ENCODE measurements at places on chromosomes 2 and 18. TPM values are rescaled to one million over a fixed set of nuclear protein-coding genes. Genes with fewer than 3 reads are reported as not detected.

The MZT2B gene
- 387 TPM for total RNA-seq

The ARHGAP25 gene
- 97.8 TPM for total RNA-seq

The RNU2-63P gene
- 1.9 TPM for total RNA-seq

The XRCC5 gene
- 331 TPM for total RNA-seq

The GLI2 gene
- 0.07 TPM for total RNA-seq

The CAPN14 gene
- 0.10 TPM for total RNA-seq

The POU3F3 gene
- not detected for total RNA-seq

The SLC4A5 gene
- 3.0 TPM for total RNA-seq

The ANKRD30BL gene
- total RNA-seq, result not detected

The ZBTB7C gene
- 0.15 TPM for total RNA-seq

GRCh38 chr2:141767051-141767450, 363.8 kb downstream of the LRP1B start:
- DNase-seq, result no peak

GRCh38 chr2:148006249-148007007, 14.1 kb downstream of the ORC4 start:
- no peak for DNase-seq

GRCh38 chr2:275466-275865, 10.7 kb downstream of the ACP1 start:
- no peak for DNase-seq

DNA sequence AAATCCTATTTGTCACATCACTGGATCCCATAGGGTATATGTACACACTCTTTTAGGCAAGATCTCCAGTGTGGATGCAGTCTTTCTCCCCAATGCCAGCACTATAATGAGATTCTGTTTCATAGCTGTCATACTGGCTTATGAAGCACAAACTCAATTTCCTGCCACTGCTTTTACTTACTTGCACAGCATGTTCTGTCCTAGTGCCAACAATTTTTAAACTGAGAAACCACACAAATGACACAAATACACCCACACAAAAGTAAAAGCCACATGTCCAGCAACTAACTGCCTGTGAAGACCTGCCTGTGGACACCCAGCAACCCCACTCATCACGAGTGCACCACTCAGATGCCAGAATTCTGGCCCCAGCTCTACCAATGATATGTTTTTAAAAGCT, 29.6 kb upstream of the RNU4ATAC start:
- no peak for DNase-seq

- DNase-seq, result no peak
Observed at GRCh38 chr2:42754021-42754775, 9.7 kb downstream of the OXER1 start.

- DNase-seq, result no peak
Observed at GRCh38 chr18:52009958-52010357, 330.0 kb upstream of the DCC start.

- DNase-seq, result no peak
Observed at GRCh38 chr2:105881286-105882136, 136.8 kb downstream of the NCK2 start.

DNA sequence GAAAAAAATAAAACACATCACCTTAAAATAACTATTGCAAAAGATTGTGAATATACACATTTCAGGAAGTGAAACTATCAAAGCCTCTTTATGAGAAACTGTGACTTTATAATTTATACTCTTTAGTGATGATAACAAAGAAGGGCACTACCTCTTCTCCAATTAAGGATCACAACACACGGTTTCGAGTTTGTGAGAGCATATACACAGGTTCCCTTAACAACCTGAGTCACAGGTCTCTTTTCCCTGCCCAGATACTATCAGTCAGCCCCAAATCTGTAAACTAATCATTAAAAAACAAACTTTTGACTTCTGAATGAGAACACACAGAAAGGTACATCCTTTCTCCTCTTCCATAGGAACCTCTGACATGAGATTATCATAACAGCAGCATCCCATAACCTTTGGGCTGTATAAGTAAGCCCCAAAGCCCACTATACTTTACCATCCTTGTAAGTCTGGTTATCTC, 44.9 kb downstream of the PTPN2 start:
- DNase-seq, result peak; percentile 40

GRCh38 chr2:20584399-20585358, 66.2 kb downstream of the HS1BP3 start:
- DNase-seq, result no peak

DNA sequence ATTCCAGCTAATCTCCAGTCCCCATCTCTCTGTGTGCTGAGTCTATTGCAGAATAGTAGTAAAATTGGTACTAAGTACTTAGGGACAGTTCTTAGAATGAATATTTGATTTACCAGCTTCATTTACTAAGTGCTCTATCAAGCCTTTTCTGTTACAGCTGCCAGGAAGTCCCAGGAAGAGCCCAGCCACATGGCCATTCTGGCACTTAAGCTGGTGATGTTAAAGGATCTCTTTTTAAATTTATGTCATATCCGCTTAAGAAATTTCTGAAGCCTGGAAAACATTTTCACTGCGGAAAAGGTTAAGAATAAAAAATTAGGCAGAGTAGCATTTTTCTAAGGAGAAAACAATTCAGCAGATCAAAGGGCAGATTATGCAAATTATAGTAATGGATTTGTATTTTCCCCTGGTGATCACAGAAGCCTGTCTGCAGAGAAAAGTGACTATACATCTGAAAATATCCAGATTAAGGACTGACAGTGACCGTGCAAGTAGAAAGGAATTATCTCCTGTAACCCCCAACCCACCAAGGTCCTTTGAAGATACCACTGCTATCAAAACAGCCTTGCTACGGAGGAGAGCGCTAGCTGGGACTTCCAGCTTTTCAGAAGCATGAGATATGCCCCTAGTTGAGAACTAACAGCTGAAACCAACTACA, 260.8 kb downstream of the SH3BP4 start:
- no peak for DNase-seq

GRCh38 chr2:95267458-95268210, 6.6 kb upstream of the PROM2 start:
- DNase-seq, result no peak

GRCh38 chr2:171347591-171348032, 86.2 kb downstream of the METTL8 start:
- DNase-seq, result no peak

DNA sequence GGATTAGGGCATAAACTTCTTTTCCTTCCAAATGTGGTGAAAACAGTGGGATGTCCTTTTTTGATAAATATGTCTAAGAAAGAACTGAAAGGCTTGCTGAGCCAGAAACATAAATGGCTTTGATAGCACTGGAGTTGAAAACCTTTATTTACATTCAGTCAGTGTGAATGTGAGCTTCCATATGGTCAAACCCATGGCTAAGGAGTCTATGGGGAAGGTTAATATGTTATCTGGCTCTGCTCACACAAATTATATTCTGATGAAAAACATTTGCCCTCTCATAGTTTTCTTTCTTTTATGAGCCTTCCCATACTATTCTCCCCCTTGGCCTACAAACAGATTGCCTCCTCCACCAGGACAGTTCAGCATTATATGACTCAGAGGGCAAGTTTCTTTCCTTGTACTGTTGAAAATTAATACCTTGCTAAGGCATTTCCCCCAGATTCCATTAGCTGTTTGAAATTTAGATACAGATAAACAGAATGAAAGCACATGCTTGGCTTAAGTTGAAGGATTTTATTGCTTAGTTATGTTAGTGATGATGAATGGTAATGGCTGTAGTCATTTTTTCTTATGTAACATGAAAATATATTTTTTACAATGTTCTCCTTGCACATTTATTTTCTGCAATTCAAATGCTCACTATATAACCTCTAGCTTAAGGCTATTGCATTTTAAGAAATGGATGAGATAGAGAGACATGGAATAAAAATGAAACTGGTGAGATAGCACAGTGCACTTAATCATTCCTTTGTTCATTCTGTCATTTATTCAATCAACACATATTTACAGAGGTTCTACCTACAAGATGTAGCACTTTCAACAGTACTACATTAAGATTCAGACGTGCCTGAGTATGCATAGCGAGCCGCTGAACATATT, 544.1 kb downstream of the LRRTM4 start:
- DNase-seq, result no peak

GRCh38 chr2:119407430-119408220, 24.0 kb upstream of the TMEM37 start:
- DNase-seq, result peak; percentile 39

DNA sequence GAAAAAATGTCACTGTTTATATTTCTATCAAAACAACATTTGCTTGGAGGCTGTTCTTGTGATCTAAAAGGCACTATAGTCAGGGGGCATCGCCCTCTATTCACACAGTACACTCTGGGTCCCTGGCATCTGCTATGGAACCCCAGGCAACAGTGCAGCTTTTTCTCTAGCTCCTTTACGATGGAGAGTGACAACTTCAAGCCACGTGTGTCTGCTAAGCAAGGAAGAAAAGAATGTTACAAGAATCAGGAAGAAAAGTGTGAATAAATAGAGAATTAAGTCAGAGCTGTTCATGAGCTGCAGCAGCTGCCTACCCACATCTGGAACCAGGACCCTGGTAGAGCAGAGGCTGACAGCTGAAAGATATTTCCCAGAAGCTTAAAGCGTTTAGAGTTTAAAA, 11.2 kb downstream of the RND3 start:
- DNase-seq, result no peak

- no peak for DNase-seq
Observed at GRCh38 chr18:33745151-33745795, 167.3 kb downstream of the ASXL3 start.

DNA sequence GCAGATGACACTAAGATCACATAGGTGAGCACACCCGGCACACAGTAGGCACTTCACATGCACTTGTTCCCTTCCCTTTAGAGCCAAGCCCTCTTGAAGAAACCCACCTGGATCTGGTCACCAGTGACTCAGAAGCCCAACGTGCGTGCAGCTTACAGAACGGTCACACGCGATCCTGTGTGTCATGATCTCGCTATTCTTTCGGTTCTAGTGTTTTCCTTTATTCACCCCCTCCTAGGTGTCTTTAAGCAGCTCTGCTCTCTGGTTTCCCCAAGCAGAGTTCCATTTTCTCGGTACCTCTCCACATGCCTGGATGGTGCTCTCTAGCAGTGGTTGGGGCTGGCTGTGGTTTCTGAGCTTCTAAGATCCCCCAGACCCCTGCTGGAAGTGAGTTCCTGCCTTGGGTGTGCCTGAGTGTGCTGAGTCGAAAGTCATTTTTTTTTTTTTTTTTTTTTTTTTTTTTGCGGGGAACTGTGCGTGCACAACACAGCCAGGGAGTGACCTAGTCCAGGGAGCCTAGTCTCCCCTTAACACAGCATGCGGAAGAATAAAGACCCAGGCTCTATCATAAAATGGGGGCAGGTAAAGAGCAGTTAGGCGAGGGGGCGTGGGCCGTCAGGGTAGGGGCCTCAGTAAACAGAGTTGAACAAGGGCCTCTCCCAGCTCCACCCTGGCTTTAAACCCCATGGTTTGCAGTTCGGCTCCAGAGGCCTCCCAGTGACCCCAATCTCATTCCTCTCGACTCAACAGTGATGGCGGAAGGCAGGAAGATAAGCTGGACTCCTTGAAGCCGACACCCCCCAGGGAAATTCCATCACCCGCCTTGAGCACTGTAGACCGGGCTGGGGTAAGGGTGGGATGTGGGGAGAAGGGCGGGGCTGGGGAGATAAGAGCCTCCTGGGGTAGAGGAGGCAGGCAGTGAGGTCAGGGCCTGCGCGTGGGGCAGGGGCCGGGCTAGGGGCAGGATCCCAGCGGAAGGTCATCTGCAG, 29.8 kb upstream of the DNMT3A start:
- DNase-seq, result no peak

- DNase-seq, result no peak
Observed at GRCh38 chr2:197606180-197606579, 69.2 kb downstream of the RFTN2 start.

DNA sequence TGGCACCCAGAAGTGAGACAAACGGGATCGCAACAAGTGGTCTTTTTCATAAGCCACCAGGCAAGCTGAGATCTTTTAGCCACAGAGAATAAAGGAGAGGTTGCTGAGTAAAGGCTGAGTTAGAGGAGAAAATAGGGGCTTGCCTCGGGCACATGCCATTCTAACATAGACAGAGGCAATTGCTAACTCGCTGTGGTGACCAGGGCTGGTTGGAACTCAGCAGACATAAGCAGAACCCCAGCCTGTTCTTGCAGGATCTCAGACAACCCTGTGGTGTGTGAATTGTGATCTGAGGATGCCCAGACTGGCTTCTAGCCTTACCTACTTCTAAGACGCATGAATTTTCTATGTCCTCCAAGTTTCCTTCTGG, 300.2 kb downstream of the CDCA7 start:
- DNase-seq, result no peak

DNA sequence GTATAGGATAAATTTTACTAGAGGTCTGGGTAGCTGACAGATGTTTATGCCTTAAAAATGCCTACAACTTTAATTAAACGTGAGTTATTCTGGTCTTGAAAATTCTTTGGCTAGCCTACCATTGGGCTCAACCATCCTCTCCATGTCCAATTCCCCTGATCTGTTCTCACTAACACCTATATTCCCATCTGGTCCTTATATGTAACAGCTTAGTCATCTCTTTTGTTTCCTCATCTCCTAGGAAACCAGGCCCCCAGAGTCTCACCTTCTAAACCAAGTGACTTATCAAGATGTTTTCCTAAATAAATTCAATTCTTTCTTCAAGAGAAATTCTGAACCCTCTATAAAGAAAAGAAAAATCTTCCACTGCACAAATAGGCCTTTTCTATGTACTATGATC, 148.5 kb downstream of the TTC32 start:
- no peak for DNase-seq

- no peak for DNase-seq
Observed at GRCh38 chr2:51995293-51995692, 963.4 kb upstream of the NRXN1 start.

- peak; percentile 62 for DNase-seq
Observed at GRCh38 chr2:46776687-46777327, 138.8 kb downstream of the MCFD2 start.

- DNase-seq, result no peak
Observed at GRCh38 chr2:112938904-112939303, 27.9 kb downstream of the IL37 start.

DNA sequence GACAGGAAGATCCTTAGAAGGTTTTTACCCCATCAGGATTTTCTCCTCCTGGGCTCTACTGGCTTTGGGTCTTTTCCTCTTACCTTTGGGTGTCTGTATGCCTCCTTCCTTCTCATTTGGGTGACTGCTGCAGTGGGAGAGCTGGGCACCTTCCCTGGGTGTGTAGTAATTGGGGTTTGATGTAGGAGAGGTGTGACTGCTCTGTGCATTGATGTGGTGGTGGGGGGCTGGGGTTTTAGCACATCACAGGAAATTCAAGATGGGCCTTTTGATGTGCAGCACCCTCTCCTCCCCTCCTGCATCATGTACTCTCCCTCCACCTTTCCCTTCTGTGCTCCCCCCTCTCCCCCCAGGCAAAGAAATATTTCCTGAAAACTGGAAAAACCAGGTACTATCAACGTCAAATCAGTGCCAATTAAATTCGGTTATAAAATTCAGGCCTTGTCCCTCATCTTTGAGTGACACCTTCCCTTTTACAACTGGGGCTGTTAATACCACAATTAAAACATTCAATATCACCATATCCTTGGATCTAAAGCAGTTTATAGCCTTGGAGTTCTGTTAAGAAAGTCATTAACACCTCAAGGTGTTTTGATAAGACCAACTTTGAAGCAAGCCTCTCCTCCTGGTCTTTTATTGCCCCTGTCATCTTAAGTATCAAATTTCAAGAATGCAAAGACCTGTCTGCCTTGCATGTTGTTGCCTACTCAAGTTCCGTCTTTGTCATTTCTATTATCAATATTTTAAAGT, 23.3 kb downstream of the EDAR start:
- DNase-seq, result peak; percentile 67

GRCh38 chr2:210768329-210768910, 212.0 kb downstream of the CPS1 start:
- no peak for DNase-seq
